ENCODE measurements at places on chromosomes 3 and 15.

- DNase-seq, result no peak
These were observed 710 bp downstream of the TJP1 start for GRCh38 chr15:29821416-29822099.

GRCh38 chr15:99682455-99682854 lies 50.8 kb downstream of the LYSMD4 start:
- DNase-seq, result no peak

DNA sequence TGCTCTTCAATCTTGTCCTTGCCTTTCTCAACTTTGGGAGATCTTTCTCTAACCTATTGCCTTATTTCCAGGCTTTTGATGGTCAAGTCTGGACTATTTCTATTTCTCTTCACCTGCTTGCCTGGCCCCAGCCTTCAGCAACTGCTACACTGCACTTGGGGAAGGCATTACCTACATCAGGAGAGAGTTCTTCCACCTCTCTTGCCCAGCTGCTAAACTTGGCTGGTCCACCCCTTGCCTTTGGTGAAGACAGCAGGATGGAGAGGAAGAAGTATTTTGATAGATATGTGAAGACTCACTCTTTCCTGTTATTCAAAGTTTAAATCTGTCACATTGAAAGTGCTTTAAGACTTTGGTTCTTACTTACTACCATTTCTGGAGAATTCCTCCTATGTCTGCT lies 574.8 kb downstream of the ZPLD1 start:
- no peak for DNase-seq

GRCh38 chr3:13207578-13207922 lies 134.3 kb upstream of the IQSEC1 start:
- no peak for DNase-seq

- DNase-seq, result no peak
These were observed 36.9 kb downstream of the RAB8B start for GRCh38 chr15:63226155-63226883.

- DNase-seq, result no peak
These were observed 199.3 kb upstream of the NSMCE3 start for GRCh38 chr15:29468899-29469298.

DNA sequence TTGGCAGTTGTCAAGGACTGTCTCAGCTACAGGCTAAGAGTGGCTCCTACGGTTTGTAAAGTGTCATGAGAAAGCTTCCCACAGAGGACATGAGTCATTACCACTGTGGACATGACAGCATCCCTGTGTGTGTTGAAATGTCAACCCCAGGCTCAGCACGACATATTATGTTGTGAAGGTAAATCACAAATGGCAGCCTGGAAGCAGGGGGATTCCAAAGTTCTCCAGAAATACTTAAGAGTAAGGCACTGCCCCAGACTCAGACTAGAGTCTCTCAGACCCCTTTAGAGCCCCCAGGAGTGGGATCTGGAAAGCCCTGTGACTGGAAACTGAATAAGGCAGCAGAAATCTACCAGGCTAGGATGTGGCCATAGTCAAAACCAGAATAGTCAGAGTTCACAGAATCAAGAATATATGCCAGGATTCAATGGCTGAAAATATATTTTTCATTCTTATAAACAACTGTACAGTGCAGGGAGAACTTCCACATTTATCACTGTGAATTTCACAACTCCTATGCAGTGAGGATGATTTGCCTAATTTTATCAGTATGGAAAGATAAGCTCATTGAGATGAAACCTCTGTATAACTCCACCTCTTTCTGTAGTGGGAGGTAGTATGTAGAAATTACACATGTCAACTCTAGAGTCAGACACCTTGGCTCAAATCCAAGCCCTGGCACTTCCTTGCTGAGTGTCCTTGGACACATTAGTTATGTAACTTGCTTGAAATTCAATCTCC lies 237.1 kb upstream of the CFAP20DC start:
- no peak for DNase-seq

- DNase-seq, result no peak
These were observed 575.4 kb downstream of the NAALADL2 start for GRCh38 chr3:175434561-175434960.

- no peak for DNase-seq
These were observed 533.0 kb upstream of the SEMA6D start for GRCh38 chr15:47184003-47184907.
